Left ventricle myocardium superior (tissue), 1 donor: ENCODE measurements at places on chromosomes 11 and 22. TPM values are rescaled to one million over a fixed set of nuclear protein-coding genes. Genes with fewer than 3 reads are reported as not detected.

The GVQW3 gene
- total RNA-seq, result 2.3 TPM

GRCh38 chr11:27328614-27329013 lies 34.4 kb downstream of the CCDC34 start:
- no peak for DNase-seq

DNA sequence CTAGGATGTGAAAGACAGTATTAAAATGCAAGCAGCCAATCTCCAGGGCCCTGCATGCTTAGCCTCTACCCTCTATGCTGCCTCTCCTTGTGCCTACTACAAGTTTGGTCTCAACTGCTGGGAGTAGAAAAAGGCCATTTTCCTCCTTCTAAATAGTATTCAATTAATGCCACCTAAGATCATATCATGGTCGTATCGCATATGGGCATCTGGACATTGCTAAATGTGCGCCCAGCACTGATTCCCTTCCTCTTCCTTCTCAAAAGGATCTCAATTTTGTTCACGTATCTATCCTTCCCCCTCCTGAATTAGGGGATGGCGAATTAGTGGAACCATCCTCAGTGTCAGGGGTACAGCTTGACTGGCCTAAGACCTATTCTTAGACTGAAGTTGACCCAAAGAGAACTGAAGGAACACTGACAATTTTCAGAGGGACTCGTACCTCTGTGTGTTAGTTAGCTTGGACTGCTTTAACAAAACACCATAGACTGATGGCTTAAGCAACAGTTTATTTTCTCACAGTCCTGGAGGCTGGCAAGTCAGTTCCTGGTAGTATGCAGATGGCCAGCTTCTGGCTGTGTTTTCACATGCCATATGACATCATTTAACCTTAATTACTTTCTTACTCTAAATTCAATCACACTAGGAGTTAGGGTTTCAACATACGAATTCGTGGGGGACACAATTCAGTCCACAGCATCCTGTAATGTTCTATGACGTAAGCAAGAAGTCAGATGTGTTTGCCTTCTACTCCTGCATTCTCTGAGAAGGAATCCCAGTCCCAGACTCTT lies 8.5 kb upstream of the NUP50 start:
- no peak for DNase-seq

The GRAP2 gene
- 1.2 TPM for total RNA-seq

DNA sequence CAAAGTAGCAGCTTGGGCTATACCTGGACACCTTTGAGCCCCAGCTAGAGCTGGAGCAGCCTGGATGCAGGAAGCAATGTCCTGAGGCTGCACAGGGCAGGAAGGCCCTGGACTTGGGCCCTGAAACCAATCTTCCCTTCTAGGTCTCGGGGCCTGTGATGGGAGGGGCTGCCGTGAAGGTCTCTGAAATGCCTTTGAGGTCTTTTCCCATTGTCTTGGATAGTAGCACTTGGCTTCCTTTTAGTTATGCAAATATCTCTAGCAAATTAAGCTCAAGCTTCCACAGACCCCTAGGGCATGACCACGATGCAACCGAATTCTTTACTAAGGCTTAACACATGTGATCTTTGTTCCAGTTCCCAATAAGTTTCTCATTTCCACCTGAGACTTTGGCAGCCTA lies 40.0 kb downstream of the LINC01488 start:
- DNase-seq, result peak; percentile 11
